Activated naive CD4-positive, alpha-beta T cell treated with anti-CD3 and anti-CD28 coated beads for 36 hours (primary cell): ENCODE measurements at places on chromosomes 13 and 19.

- peak; percentile 50 for DNase-seq
Observed at GRCh38 chr19:36009220-36009619, 607 bp upstream of the SYNE4 start.

- DNase-seq: peak; percentile 31
Observed at GRCh38 chr19:7004313-7004931, 16.8 kb downstream of the MBD3L2B start.

GRCh38 chr13:96794669-96795068, 199.6 kb downstream of the OXGR1 start:
- DNase-seq: no peak

DNA sequence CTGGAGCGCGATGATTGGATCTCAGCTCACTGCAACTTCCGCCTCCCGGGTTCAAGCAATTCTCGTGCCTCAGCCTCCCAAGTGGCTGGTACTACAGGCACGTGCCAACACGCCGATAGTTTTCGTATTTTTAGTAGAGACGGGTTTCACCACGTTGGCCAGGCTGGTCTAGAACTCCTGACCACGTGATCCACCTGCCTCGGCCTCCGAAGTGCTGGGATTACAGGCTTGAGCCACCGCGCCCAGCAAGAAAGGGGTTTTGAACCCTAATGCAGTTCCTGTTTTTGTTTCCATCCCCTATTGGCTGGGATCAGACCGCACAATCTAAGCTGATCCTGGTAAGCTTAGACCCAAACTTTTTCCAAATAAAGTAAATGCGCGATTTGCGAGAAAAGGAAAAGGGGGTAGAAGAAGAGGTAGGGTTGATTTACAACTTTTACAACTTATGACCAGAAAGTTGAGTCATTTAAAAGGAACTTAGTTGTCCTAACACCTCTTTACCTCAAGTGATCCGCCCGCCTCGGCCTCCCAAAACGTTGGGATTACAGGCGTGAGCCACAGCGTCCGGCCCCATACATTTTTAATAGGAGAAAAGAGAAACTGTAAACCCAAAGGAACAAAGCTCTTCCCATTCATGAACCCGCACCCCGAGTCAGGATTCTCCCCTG, 764 bp downstream of the ZNF626 start:
- no peak for DNase-seq

- DNase-seq: peak; percentile 68
Observed at GRCh38 chr13:113209759-113210421, 477 bp downstream of the CUL4A start.

- DNase-seq: no peak
Observed at GRCh38 chr19:8922591-8922990, 87.6 kb downstream of the MUC16 start.

GRCh38 chr19:34241513-34242337, 12.6 kb upstream of the GARRE1 start:
- peak; percentile 43 for DNase-seq

DNA sequence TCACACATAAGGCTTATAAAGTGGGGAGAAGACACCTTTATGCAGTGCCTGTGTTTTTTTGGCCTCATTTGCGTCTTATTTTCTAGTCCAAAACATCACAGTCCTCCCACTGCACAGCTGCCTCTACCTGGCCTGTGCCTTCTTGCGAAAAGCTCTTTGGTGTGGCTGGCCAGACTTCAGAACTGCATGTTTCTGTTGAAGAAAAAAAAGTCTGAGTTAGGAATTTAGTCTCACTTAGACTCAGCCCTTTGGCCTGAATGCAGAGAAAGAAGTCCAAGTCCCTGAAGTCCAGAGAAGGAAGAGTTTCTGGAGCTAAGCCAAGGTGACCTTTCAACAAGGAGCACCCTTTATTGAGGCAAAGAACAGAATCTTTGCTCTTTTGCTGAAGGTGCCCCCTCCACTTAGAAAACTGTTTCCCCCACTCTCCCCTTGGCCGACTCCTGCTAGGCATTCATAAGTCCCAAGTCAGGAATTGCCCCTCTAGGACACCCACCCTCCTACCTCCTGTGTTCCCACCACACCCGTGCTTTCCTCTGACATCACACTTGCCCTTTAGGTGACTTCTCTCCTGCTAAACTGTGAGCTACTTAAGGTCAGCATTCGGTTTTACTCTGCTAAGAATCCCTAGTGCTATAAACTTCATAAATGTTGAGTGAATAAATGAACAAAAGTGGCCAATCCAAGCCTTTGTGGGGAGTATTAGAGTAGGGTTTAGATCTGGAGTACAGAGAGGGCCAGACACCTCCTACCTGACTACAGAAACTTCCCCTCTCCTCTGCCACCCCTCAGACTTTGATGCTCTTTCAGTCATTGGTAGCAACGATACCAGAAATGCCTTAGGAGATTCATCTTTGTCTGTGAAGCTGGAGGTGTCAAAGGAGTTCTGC, 226.8 kb downstream of the LACC1 start:
- no peak for DNase-seq

GRCh38 chr19:22620401-22620800, 13.7 kb upstream of the ZNF492 start:
- DNase-seq: no peak

DNA sequence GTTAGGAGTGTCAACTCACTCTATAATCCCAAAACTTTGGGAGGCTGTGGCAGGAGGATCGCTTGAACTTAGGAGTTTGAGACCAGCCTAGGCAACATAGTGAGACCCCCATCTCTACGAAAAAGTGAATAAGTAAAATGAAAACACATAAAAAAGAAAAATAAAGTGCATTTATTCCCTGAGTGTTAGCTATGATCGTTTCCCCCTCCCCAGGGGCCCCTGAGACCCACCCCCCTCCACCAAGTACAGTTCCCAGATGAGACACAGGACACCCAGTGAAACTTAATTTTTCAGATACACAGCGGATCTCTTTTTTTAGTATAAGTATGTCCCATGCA, 28.6 kb upstream of the NANOS3 start:
- no peak for DNase-seq

GRCh38 chr13:31495336-31495735, 244.0 kb upstream of the RXFP2 start:
- no peak for DNase-seq

- no peak for DNase-seq
Observed at GRCh38 chr13:93499991-93500390, 273.4 kb downstream of the GPC6 start.

DNA sequence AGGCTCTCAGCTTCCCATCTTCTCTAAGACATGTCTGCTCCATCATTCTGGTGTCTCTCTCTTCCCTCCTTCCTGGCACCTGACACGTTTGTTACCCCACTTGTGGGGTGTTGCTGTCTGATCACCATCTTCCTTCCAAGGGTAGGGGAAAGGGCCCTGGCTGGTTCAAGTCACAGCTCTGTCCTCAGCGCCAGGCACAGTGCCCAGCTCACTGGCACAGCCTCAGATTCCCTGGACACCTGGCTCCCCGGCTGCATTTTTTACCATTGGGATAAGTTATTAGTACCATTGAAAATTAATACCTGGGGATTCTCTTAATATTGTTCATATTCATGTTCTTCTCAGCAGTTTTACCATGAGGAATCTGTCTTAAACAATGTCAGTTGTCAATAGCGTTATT, 50.8 kb upstream of the LDLR start:
- DNase-seq: no peak

- no peak for DNase-seq
Observed at GRCh38 chr19:768424-768823, 17.5 kb downstream of the MISP start.

DNA sequence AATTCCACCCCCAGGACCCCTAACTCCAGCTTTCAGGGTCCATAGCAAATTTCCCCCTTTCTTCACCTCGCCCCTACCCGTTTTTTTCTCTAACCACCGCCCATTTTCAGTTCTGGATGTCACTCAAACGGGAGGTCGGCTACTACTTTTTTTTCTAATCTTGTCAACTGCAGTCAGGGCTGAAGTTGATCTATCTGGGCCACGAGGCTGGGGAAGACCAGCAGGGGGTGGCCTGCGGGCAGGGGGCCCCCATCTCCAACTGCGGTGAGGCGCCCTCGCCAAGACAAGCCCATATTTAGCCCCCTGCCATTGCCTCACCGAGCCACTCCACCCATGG, 748 bp downstream of the LHFPL6 start:
- no peak for DNase-seq

- no peak for DNase-seq
Observed at GRCh38 chr13:58804832-58805231, 1173.3 kb downstream of the PCDH17 start.

DNA sequence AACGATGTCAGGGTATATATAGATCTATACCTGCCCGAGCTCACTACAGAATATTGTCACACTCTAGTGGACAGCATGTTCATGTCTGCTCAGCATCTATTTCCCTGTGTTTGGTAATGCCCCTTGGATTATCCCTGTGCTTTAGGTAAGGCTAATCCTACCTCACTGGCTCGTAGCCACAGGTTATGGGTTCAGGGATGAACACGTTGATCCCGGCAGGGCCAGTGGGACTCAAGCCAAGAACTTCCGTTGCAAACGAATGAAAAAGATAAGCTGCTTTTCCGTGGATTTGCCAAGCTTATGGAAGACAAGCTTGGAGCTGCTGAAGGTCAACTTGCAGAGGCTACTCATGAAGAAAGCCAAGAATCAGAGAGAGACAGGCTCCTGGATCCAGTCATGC, 400.0 kb upstream of the TSHZ3 start:
- no peak for DNase-seq

DNA sequence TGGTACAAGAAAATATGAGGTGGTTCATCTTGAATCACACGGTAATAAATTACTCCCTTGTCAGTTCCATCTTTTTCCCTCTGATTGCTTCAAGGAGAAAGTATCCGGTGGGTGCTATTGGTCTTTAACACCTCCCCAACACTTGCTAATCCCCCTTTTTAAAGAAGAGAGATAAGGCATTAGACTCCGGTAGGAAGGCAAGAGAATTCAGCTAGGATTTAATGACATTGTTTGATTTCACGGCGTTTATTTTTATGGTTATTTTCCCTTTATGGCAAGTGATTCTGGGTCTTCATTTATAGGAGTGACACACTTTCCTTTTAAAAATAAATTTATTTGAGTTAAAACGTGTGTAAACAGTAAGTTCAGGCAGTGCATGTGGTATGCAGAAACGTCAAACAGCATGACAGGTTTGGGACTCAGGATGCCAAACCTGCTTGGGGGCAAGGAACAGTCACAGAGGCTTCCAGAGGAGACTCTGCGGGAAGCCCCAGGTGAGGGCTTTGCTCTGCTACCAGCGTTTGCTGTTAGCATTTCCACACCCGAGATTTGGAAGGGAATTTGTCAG, 36.5 kb downstream of the TSHZ3 start:
- DNase-seq: no peak

- no peak for DNase-seq
Observed at GRCh38 chr19:1226227-1226518, 11.6 kb downstream of the CBARP start.
